ENCODE measurements at places on chromosomes 16 and 17.

GRCh38 chr16:70635336-70636016, 10.9 kb upstream of the IL34 start:
- no peak for DNase-seq

- no peak for DNase-seq
These were observed 15.2 kb downstream of the ANKRD40 start for GRCh38 chr17:50692448-50693035.

DNA sequence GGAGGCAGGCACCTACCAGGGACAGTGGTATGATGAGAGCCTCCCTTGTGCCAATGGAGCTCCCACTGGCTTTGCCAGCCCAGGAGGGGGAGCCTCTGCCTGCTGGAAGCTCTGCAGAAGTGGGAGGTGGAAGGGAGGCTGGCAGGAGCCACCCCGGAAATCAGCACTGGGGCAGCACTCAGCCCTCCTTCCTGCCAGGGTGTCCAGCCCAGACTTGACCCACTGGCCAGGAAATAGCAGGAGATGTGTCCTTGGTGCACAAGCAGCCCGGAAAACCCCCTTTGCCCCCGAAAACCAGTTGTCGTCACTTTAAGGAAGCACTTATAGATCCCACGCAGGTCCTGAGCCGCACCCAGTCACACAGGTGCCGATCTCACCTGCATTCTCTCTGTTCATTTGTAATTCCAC, 49.3 kb upstream of the CACNG4 start:
- no peak for DNase-seq

DNA sequence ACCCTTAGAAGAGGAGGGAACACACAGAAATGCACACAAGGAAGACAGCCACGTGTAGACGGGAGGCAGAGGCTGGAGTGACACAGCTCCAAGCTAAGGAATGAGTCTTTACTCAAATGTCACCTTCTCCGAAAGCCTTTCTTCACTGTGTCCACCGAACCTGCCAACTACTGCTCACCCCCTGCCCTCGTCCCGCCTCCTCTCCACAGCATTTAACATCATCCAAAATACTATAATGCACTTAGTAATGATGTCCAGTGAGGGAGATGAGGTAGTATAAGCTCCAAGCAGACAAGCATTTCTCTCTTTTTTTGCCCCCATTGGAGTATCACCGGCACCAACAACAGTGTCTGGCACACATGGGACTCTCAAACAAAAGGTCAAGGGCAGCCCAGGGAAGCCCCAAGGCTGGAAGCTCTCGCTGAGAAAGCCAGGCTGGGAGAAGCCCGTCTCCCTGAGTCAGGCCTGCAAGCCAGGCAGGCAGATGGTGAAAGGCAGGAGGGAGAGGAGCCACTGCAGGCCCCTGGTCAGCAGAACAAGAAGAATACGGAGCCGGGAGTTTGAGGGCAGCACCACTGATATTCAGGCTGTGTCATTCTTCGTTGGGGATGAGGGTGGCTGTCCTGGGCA, 25.9 kb downstream of the ZFHX3 start:
- DNase-seq = no peak

DNA sequence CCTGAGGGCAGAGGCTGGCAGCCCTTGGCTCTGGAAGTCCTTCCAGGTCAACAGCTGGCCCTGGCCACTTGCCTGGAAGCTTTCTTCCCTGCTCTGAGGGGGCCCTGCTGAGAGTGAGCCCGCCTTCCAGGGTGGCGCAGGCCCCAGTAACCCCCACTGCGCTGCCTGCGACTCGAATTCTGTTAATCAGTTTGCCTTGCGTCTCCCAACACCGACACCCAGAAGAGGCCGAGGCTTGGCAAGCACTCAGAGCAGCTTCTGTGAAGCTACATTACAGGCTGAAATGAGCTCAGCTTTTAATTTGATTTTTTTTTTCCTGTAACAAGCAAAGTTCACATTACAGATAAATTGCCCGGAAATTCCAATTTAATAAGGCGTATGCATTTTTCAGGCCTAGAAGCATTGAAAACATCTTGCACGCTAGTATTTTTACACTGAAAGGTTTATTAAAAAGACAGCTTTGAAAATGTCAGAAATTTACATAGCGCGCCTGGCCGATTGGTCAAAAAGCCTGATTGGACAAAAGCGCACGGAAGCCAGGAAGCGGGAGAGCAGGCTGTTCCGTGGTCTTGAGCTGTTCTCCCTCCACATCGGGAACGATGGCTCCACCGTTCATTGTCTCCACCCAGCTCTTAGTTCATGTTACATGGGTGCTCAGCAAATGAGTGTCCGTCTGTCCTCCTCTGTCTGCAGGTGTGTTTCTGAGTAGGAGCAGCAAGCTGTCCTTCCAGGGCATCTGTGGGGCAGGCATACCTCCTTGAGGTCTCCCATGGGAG, 65.5 kb upstream of the HSBP1 start:
- no peak for DNase-seq

GRCh38 chr16:75294773-75295459, 43.5 kb upstream of the BCAR1 start:
- DNase-seq = no peak

GRCh38 chr17:610276-610675, 104.4 kb downstream of the VPS53 start:
- DNase-seq = no peak

GRCh38 chr16:15754821-15755534, 101.8 kb downstream of the MYH11 start:
- DNase-seq = no peak
